Thymus (tissue), 14 donors: ENCODE measurements at places on chromosomes 6 and 20.

GRCh38 chr6:110036408-110037302, 58.5 kb downstream of the GPR6 start:
- DNase-seq: no peak

DNA sequence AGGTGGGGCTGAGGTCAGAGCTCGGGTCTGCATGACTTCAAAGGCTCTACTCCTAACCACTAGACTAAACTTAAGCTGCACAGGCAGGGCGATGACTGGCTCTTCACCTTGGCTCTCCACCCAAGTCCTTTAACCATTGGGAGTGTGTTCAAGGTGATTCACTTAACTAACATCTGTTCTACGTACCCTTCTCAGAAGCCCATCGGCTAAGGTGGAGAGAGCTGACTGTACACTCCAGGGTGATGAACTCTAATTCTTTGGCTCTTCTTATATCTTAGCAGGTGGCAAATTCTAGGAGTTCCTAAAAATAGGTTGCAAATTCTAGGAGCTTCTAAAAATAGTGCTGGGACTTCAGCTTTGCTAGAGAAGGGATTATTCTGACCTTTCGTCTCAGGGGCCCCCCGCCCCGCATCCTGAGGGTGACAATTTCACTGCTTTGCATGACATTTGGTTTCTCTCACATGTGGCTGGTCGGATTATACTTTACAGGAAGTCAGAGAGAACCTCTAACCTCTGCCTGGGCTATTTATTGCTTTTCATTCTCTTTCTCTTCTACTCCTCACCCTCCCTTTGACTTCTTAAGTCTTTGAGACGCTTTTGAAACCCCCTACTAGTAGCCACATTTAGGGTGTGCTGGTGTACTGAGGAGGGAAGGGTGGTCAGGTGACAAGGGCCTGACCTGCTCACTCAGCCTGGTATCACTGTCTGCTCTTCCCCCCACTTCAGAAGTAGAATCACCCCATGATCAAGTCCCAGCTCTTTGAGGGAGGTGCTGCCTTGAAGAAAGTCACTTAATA, 55.5 kb downstream of the PRDM1 start:
- no peak for DNase-seq

GRCh38 chr20:62217913-62218773, 1.9 kb downstream of the HRH3 start:
- DNase-seq: no peak

DNA sequence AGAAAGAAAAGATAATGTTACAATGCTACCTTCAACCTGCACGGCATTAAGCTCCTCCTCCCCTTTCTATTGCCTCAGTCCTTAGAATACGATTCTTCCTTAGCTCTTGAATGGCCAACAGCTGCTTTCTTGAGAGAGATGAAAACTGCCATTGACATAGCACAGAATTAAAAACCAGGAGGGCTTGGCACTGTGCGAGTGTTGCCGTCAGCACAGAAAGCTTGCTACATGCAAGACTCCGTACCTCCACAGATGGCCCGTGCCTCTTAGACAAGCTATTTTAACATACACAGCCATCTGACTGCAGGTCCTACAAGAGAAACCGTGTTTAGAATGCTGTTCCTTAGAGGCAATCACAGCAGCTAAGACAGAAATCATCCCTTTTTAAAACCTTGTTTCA, 51.7 kb downstream of the ALDH5A1 start:
- DNase-seq: no peak

DNA sequence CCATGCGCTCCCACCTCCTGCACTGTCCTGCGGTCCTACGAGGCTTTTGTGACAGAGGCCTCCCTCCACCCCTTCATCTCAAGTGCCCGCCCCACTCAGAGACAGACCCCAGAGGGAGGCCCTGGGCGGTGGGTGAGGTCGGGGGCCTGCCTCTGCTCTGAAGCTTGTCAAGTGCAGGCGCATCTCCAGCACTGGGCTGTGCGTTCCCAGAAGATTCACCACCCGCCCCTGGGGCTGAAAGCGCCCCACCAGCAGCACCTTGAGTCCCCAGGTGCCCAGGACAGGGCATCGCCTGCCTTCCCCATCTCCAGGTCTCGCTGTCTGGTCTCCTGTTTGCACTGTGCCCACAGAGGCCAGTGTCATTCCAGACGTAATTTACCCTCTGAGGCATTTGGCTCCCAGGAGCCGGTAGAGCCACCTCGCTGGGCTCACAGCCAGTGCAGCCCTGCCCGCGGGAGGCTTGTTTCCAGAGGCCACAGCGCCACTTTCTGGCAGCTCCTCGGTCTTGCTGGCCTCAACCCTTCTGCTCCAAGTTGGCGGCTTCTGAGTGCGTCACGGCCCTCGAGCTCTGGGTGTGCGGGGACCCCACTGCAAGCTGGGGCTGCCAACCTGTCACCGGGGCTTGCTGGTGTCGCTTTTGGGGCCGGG, 191.1 kb downstream of the TAF4 start:
- DNase-seq: no peak

- DNase-seq: no peak
Measured at GRCh38 chr6:126907312-126907711, 211.2 kb upstream of the RSPO3 start.

- DNase-seq: no peak
Measured at GRCh38 chr20:12375967-12376366, 458.3 kb downstream of the BTBD3 start.

GRCh38 chr20:32638848-32639247, 34.9 kb downstream of the C20orf203 start:
- no peak for DNase-seq

- DNase-seq: peak; percentile 85
Measured at GRCh38 chr6:79869600-79870084, 77.7 kb downstream of the ELOVL4 start.

DNA sequence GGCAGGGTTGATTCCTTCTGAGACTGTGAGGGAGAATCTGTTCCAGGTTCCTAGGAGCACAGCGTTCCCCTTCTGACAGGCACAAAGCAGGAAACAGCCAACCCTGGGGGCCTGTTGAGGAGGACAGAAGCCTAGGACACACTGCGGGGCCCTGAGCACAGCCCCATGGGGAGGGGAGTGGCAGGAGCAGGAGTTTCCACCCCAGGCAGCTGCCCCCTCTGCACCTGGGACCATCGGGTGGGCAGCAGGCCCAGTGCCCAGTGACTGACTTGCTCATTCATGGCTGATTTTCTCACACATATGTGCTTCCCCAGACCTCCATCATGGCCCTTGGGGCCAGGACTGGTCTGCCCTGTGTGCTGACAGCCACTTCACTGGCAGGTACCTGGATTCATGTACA, 6.2 kb upstream of the SLC22A1 start:
- DNase-seq: no peak

DNA sequence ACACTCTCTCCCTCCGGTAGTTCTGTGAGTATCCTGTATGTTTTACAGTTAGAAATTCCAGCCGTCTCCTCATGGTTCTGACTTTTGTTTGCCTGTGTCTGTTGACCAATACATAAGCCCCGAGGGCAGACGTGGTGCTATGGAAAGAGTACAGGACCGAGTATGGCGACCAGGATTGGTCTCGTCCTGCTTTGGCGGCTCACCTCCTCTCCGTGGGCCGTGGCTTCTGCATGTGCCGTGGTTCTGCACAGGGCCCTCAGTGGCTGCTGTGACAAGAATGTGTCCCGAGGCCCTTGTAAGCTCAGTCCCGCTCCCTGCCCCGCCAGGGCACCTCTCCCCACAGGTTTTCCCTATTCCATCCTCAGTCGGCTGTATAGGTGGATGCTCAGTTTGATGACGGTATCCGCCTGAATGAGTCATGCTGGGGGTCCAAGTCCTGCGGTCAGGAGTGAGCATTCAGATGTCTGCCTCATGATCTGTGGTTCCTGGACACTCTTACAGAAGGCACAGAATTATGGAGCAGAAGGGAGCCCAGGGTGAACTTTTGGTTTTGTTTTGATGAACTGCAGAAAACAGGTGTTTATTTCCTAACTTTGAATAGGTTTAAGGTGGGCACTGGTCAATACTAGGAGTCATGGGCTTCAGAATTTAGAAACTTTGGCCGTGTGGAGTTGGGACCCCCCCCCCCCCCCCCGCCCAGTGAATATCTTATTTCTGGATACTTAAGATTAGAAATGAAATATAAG, 1.2 kb downstream of the ARFGAP1 start:
- no peak for DNase-seq

DNA sequence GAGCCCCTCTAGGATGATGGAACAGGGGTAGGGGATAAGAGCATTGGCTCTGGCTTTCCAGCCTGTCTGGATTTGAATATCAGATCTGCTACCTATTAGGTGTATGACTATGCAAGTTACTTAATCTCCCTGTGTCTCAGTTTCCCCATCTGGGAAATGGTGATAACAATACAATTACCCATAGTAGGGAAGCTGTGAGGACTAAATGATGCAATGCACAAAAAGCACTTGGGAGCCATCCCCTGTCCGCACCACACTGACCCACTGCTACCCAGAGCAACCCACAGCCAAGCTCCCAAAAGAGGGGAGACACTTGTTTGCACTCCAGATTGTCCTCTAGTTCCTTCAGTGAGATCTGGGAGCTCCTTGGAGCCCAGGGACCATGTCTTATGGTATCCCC, 30.1 kb downstream of the C6orf132 start:
- no peak for DNase-seq

GRCh38 chr6:49264909-49265308, 198.1 kb downstream of the MMUT start:
- DNase-seq: no peak

- DNase-seq: no peak
Measured at GRCh38 chr6:116472706-116473105, 11.5 kb downstream of the CALHM6 start.

- DNase-seq: no peak
Measured at GRCh38 chr6:50826037-50826761, 7.5 kb downstream of the TFAP2B start.

DNA sequence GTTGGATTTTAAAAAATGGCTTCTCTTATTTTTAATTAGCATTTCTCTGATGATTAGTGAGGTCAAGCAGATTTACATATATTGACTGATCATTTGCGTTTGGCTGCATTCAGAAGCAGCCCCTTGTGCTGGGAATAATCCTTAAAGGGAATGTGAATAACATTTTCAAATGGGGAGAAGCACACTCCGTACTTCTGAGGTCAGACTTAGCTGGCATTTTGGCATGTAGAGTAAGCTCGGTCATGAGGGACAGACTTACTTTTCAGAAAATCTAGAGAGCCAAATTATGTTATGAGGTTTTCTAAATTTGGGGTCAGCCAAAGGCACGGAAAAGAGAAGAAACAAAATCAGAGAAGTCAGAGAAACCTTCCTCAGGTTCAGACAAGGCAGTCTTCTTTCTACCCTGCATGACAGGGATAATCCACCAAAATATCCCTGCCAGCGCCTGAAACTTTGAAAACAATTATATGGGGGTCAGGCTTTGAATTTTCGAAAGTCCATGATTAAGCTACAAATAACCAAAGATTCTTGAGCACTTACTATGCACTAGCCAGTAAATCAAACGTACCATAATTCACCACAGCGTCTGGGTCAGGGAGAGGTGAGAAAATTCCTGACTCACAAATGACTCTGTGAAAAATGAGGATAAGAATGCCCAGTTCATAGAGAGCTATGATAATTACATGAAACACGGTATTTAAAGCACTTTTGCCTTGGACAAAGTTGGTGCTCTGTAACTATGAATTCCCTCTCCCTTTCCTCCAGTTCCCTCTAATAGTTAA, 44.9 kb downstream of the ADAT2 start:
- no peak for DNase-seq

DNA sequence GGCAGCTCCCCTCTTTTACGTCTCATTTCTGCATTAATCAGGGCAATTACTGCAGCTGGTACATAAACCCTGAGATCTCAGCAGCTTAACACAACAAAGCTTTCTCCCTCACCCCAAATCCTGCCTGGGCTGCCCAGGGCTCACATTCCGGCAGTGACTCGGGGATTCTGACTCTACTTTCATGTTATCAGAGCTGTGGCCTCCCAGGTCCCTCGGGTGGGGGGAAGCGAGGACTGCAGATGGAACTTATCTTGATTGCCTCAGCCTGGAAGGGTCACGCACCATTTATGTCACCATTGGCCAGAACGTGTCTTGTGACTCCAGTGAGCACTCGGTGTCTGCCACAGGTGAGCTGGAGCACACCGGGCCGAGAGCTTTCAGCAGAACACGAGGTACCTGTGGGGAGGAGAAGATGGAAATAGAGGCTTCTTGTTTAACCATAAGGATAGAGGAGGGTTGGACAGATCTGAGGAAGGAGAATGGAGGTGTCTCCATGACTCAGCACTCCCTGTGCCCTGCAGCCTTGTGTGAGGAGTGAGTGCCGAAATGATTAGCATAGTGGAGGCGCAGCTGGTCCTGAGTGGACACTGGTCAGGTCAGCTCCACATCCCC, 88.5 kb upstream of the EXOC2 start:
- no peak for DNase-seq

- no peak for DNase-seq
Measured at GRCh38 chr20:43667341-43668132, 623 bp downstream of the MYBL2 start.
